ENCODE measurements at places on chromosomes 5 and 9.

- peak; percentile 38 for DNase-seq
Measured at GRCh38 chr9:214648-215493, at the start of gene DOCK8. Gene DOCK8, plus strand, starts transcription at chr9:214865. Its CDS starts 112 bp downstream, at chr9:214977.

- no peak for DNase-seq
Measured at GRCh38 chr9:134726722-134727034, 85.1 kb downstream of the COL5A1 start.

- no peak for DNase-seq
Measured at GRCh38 chr5:87851603-87852002, 417.0 kb downstream of the TMEM161B start.

GRCh38 chr9:24901319-24901718 is 355.6 kb upstream of the IZUMO3 start:
- no peak for DNase-seq

GRCh38 chr9:105245029-105245890 is 809 bp downstream of the SLC44A1 start:
- peak; percentile 9 for DNase-seq

DNA sequence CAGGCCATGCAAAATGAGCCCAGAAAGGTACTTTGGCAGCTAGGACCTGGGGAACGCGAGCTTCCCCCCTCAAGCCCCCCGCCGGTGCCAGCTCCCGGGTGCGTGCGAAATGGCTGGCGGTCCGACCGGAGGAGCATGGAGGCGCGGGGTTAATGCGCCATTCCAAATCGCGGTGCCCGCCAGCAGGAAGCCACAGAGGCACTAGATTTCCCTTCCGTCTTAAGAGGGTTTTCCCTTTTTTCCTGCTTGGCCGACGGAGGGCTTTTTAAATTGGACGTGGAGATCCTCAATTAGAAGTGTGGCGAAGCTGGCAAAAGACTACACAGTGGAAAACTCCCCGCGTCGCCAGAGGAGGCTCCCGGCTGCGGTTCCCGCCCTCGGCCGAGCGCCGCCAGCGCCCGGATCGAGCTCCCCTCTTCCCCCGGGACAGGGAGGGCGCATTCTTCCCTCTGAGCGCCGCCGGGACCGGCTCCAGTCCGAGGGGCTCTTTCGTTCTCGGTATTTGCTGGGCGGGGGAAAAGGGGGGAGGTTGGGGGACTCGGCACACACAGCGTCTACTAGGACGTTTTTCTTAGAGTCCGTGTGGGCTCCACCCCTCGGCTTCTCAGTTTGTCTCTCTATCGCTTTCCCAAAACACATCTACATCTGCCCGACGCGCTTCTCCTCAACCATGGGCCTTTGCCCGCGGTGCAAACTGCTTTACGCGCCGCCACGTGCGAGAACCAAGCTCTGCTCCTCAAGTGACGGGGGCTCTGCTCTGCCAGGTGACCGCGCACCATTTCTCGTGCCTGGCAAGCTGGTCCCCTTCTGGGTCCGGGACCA is 3.0 kb downstream of the GDNF start:
- DNase-seq: no peak
